ENCODE measurements at places on chromosomes 1 and 21. TPM values are rescaled to one million over a fixed set of nuclear protein-coding genes. Genes with fewer than 3 reads are reported as not detected.

C1QTNF12 gene
- total RNA-seq = not detected

GNL2 gene
- total RNA-seq = 46.1 TPM

CRYBG2 gene
- total RNA-seq = 1.4 TPM

MATN1 gene
- 0.46 TPM for total RNA-seq

SFN gene
- total RNA-seq = not detected

C1orf185 gene
- total RNA-seq = not detected
